A549 (cell line): ENCODE measurements at places on chromosomes 12 and 14. TPM values are rescaled to one million over a fixed set of nuclear protein-coding genes. Genes with fewer than 3 reads are reported as not detected.

DNA sequence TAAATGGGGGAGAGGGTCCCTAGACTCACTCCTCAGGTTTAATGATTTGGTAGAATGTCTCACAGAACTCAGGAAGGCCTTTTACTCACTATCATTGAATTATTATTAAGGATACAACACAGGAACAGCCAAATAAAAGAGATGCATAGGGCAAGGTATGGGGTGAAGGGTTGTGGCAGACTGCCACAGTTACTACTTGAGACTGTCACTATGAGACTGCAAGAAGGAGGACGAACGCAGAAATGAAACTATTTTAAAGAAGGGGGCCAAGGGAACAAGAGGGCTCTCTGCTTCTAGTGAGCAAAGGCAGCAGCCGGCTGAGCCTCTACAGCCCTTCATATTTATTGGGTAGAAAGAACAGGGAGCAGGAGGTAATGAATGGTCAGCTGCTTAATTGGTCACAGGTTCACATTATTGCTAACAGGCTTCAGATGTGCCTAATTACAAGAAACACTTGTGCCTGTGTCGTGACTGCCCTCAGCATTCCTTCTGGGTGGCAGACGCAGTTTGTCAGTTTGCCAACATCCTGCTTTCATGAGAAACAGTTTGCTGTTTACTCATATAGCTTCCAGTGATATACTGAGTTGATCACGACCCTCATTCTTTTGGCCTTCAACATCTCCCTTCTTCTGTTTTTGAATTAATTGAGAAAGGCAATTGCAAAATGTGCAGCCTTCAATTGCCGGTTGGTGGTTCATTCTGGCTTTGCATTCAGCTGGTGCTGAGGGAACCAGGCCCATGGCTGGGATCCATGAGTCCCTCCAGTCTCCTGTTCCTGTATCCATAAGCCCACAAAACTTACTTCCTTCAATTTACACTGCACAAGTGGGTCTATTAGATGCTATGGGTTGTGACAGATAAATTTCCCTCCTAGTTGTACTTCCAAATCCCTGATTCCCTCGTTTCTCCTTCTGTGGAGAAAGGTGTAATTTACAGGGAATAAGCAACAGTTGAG lies 82.8 kb upstream of the PLEKHG7 start:
- DNase-seq = no peak

- DNase-seq = no peak
These were observed 9.8 kb upstream of the ARF6 start for GRCh38 chr14:49882826-49883694.

SRRM4 gene
- polyA plus RNA-seq = not detected in 3 replicates

DNA sequence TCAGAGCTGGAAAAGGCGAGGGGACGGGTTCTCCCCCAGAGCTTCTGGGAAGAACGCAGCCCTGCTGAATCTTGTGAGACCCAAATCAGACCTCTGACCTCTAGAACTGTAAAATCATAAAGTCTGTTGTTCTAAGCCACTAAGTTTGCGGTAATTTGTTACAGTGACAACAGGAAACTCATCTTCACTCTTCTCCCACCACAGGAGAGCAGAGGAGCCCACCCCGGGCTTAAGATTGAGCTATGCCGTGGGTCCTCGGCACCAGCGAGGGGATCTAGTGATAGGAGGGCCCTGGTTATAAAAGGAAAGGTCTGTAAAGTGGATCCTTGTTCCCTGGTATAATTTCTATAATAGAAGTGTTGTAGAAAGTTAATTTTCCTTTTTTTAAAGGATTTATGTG lies 7.6 kb downstream of the MLXIP start:
- no peak for DNase-seq

DGKA gene
- 21.0 to 23.7 TPM (median 22.6 TPM) in 3 replicates for polyA plus RNA-seq

- DNase-seq = no peak
These were observed 21.3 kb downstream of the YBX3 start for GRCh38 chr12:10701843-10702242.

TEX52 gene
- polyA plus RNA-seq = not detected in 3 replicates

DNA sequence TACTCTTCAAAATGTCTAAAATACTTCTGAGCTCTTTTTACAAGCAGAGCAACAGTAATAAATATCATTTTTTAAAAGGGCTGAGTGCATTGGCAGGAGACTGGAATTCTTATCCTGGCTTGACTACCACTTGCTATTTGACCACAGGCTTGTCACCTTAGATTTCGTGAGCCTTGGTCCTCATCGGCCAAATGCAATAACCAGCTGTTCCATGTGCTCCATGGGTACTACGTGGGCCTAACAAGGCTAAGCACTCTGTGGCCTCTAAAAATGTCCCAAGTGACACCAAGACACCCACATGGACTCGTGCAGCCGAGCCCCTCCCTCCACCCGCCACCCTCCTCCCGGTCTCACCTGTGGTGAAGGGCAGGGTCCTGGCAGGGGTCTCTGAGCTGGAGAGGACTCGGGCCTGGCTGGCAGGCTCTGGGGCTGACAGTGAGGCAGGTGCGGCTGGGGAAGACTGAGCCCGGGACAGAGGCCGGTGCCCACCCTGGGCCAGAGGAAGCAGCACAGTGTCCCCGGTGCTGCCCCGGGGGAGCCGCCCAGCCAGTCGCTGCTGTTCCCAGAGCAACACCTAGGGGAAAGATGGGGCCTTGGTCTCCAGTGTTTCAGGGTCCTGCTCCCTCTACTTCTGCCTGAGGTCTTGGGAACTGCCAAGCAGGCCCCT lies 20.1 kb downstream of the SLC48A1 start:
- no peak for DNase-seq

FSCB gene
- polyA plus RNA-seq = not detected in 3 replicates
